ENCODE measurements at places on chromosomes 2 and 18.

DNA sequence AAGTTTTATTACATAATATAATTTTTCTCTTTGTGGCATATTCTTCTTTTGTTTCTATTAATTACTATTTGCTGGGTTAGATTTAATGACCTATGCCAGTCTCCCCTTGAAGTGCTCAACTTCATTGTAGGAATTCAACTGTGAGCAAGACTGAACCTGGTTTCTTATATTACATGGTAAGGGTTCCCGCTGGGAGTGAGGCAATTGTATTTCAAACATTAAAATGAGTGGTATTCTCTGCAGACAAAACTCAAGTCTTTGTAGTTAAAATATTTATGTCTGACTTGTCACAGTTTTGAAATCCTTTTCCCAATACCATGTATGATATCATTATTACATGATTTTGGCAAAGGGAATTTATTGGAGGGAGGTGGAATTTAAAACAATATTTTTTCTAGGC is 278.7 kb downstream of the GULP1 start:
- no peak for DNase-seq

DNA sequence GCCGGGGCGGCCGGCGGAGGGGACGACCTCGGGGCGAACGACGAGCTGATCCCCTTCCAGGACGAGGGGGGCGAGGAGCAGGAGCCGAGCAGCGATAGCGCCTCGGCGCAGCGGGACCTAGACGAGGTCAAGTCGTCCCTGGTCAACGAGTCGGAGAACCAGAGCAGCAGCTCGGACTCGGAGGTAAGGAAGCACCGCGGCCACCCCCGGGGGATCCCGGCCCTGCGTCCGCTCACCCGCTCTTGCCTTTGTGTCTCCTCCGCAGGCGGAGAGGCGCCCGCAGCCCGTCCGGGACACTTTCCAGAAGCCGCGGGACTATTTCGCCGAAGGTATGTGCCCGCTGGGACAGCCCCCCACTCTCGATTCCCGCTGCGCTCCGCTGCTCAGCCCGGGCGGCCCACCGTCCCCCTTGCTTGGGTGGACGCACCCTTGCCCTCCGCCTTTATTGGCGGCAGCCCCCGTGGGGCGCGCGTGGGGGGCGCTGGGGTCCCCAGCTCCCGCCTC is 611 bp downstream of the TCF7L1 start:
- DNase-seq: no peak

- no peak for DNase-seq
Measured at GRCh38 chr2:102025016-102025501, 33.3 kb downstream of the IL1R2 start.

GRCh38 chr2:38192046-38192445 is 116.1 kb upstream of the CYP1B1 start:
- no peak for DNase-seq

DNA sequence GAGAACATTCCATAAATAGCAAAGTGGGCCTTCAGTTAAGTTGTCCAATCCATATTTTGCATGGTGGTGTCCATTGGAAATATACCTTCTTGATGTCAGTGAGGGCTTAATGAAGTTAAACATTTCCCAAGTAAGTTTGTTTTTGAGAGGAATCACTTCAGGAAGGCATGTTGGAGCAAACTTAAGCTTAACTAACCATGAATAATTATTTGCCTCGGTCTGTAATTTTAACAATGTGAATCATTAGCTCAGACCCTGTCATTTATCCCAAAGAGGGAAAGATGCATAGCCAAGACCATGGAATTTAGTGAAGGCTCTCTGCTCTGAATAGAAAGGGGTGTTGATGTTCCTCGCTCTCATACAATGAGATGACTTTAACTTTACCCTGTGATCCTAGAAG is 47.4 kb downstream of the SPATS2L start:
- no peak for DNase-seq

GRCh38 chr18:51132256-51132935 is 65.1 kb downstream of the MEX3C start:
- DNase-seq: no peak

DNA sequence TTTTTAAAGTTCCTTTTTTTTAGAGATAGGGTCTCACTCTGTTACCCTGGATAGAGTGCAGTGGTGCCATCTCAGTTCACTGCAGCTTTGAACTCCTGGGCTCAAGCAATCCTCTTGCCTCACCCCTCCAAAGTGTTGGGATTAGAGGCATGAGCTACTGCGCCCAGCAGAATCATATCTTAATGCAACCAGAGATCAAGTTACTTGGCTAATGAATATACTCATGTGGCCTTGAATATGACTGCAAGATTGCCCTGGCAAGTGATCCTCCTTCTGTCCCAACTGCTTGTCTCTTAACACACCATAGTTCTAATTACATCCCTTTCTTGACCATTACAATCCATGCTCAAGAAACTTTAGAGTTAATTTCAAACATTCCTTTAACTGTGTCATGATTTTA is 133.5 kb downstream of the SRBD1 start:
- no peak for DNase-seq

GRCh38 chr2:222261504-222261903 is 37.3 kb downstream of the PAX3 start:
- no peak for DNase-seq

- no peak for DNase-seq
Measured at GRCh38 chr2:240989451-240990265, 8.8 kb upstream of the SNED1 start.

DNA sequence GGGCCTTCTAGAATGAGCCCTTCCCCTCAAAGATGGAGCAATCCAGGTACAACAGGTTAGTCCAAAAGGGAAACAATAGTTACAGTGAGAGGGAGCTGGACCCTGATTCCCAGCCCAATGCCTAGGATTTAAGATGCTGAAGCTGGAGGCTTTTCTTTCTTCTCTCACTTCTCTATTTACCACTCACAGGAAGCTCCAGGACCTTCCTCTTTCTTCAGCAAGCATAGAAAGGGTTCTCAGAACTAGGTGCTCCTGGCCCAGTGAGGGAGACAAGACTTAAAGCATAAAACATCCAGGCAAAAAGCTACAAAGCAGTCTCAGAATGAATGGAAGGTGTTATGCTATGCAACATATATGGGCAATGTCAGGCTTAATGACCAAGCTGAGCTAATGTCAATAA is 279.0 kb downstream of the SRBD1 start:
- no peak for DNase-seq

DNA sequence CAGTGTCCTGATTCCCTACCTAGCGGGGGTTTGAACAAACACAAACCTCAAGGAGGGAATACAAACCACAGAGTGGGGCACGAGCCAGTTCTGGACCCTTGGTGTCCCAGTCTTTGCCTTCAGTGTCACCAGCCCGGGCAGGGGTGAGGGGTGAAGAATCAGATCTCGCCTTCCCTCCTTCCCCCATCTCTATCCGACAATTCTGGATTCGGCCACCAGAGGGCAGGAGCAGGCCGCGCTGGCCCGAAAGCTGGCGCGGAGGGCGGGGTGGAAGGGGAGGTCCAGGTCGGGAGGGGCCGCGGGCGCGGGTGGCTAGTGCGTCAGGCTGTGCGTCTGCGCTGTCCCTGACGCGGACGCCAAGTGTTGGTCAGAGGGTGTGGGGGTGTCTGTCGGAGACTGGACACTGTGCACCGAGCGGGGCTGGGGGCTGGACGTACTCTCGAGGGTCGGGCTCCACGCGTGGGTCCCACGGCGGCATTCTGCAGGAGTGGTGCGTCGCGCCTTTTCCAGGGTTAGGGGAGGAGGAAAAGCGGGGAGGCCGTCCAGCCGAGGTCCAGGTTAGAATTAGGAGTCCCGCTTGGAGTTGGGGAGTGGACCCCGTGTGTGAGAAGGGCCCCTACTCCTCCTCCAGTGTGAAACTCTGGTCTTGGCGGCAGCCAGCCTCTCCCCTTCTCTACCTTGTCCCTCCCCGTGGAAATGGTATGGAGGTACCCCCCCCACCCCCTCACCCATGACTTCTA is 2.9 kb upstream of the CRYBA2 start:
- peak; percentile 62 for DNase-seq

- DNase-seq: no peak
Measured at GRCh38 chr2:143674051-143674450, 544.8 kb downstream of the ARHGAP15 start.

- no peak for DNase-seq
Measured at GRCh38 chr2:85611217-85611704, 605 bp downstream of the C2orf68 start.

DNA sequence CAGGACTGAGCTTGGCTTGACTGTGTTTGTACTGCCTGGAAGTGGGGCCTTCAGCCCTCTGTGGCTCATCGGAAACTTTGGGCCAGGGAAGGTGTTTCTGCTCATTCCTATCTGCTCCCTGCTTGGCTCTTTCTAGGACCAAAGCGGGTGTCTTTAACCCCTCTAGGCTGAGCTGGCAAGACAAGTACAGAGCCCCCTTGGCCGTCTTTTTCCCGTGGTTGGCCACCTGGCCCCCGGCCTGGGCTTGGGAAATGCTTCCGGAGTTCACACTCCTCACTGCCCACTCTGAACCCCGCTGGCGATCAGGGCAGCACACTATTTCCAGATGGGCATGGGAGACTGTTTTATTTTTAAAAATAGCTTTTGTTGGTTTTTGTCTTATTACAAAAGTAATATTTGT is 243.0 kb downstream of the DYSF start:
- no peak for DNase-seq

GRCh38 chr2:104774631-104775030 is 79.3 kb upstream of the POU3F3 start:
- no peak for DNase-seq

DNA sequence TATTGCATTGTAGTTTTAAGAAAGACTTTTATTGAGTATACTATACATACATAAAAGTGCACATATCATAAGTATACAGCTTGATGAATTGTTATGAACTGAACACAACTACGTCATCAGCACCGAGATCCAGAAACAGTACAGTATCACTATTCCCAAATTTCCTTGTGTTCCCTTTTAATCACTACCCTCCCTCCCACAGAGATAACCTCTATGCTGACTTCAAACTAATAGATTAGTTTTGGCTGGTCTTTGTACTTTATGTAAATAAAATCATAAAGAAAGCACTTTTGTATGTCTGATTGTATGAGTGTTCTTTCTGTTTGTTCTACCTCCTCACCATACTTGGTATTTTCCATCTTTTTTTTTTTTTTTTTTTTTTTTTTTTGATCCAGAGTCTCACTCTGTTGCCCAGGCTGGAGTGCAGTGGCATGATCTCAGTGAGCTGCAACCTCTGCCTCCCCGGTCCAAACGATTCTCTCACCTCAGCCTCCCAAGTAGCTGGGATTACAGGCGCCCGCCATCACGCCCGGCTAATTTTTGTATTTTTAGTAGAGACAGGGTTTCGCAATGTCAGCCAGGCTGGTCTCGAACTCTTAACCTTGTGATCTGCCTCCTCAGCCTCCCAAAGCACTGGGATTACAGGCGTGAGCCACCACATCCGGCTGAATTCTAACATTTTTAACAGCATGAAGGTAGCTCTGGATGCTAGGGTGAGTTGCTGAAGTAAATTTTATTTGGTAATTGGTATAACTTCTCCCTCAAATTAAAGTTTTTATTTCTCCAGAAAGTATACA is 43.3 kb upstream of the RAB1A start:
- no peak for DNase-seq

- DNase-seq: peak; percentile 40
Measured at GRCh38 chr2:42493468-42494354, at the start of gene KCNG3. KCNG3 (minus strand) TSS chr2:42493982; CDS start chr2:42493501, 481 bp downstream.

GRCh38 chr2:221752781-221753180 is 180.7 kb upstream of the EPHA4 start:
- no peak for DNase-seq

GRCh38 chr2:175630280-175631244 is 371.5 kb downstream of the LNPK start:
- no peak for DNase-seq

- no peak for DNase-seq
Measured at GRCh38 chr2:9837451-9837850, 5.8 kb upstream of the TAF1B start.

DNA sequence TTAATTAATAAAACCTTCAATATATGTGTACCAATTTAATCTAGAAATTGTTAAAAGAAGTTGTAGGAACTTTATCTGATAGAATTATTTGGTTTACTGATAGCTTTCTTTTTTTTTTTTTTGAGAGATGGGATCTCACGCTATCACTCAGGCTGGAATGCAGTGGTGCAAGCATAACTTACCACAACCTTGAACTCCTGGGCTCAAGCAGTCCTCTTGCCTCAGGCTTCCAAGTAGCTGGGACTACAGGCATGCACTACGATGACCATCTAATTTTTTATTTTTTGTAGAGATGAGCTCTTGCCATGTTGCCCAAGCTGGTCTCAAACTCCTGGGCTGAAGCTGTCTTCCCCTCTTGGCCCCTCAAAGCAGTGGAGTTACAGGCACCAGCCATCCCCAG is 66.8 kb downstream of the CCDC138 start:
- no peak for DNase-seq

- DNase-seq: no peak
Measured at GRCh38 chr2:72040629-72041571, 106.8 kb downstream of the CYP26B1 start.

GRCh38 chr18:43125471-43125870 is 10.0 kb upstream of the RIT2 start:
- no peak for DNase-seq

DNA sequence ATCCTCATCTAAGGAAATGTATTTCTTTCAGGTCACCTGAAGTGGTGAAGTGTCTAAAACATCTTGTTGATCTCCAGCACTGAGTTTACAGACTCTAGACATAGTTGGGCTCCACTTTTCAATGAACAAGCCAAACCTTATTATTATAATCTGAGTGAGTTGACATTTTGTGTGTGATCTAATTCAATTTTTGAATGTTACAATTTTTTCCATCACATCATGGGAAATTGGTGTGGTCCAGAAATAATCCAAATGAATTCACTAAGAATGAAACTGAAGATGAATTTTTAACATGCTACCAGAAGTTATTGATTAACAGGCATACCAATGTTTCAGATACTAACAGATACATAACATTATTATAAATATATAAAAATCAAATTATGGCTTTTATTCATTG is 75.6 kb upstream of the EFEMP1 start:
- no peak for DNase-seq

DNA sequence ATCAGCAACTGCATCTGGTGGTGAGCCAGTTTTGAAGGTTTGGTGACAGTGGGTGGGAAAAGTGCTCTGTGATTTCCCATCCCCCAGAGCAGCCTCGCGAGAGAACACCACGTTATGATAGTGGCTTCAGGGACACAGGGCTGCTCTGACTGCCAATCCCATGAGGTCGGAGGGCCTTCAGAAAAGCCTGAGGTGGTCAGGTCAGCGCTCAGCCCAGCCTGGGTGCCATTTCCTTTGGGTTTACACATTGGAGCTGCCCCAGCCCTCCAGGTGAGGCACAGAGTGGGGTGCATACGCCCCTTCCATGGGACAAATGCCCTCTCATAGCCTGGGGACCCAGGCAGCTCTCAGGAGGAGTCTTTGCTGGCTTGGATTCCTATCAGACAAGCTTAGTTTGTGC is 126.8 kb downstream of the KCTD1 start:
- no peak for DNase-seq

GRCh38 chr2:71680925-71681324 is 227.6 kb downstream of the DYSF start:
- no peak for DNase-seq

- no peak for DNase-seq
Measured at GRCh38 chr2:45759310-45759851, 107.9 kb downstream of the PRKCE start.

DNA sequence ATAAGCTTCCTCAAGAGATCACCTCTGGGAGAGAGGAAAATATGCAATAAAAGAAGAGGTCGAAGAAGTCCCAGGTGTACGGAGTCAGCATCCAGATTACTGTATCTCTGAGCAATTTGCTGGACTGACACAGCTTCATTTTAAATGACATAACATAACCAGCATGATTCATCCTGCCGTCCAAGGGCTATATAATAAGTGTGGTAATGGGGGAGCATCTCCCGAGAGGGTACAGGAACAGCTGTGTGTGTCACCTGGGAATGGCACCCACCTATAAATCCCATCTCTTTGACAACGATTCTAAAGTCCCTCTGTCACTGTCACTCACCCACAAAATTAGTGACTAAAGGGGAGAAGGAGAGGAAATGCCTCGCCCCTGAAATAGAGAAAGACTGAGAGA is 19.3 kb upstream of the FZD7 start:
- no peak for DNase-seq

Measured in effector CD8-positive, alpha-beta T cell (primary cell).